Activated naive CD4-positive, alpha-beta T cell treated with Interleukin-2 at 50 U/mL for 16 hours (primary cell): ENCODE measurements at places on chromosomes 6 and 20.

DNA sequence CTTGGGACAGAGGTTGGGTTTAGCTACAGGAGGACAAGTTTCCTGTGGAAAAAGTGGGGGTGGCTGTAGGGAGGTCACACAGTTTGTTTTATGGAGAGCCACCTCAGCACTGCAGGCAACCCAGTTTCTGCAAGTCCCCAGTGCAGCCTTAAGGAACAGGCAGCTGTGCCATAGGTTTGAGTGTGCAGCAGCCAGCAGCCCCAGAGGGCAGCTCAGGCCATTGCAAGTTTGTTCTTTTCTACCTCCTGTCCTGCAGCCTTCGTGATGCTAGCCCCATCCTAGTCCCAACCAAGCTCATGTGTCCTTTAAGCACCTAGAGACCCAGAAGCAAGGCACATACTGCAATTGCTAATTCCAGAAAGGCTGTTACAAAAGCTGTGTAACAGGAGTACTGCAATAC, 58.8 kb downstream of the ZBTB9 start:
- DNase-seq, result no peak

- DNase-seq, result peak; percentile 23
These were observed 24.0 kb downstream of the HBS1L start for GRCh38 chr6:135030532-135031178.

- no peak for DNase-seq
These were observed 24.3 kb upstream of the MRPS10 start for GRCh38 chr6:42241915-42242314.

DNA sequence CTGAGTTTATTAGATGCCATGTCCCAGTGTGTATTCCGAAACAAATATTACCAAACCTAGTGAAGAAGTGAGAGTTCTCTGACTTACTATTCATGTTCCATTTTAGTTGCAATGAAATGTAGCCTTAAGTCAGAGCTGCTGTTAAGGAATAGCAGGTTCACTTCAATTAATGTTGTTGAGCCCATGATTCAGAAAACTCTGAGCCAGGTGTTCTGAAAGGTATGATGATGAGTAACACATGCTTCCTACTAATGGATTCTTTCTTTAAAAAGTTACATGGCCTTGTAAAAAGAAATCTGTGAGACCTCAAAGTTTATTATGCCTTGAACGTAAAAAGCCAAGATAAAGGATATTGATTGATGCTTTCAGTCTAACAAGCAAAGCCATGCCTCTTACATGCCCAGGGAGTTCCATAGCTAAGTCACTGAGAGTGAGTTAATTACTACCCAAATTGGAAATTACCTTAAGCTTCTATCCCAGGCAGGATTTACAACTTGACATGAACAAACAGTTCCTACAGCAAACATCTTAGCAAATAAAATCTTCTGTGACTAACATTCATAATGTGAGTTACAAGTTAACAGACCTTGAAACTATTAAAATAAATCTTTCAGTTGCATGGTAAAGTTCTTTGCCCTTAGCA, 122.9 kb downstream of the AKAP7 start:
- no peak for DNase-seq

DNA sequence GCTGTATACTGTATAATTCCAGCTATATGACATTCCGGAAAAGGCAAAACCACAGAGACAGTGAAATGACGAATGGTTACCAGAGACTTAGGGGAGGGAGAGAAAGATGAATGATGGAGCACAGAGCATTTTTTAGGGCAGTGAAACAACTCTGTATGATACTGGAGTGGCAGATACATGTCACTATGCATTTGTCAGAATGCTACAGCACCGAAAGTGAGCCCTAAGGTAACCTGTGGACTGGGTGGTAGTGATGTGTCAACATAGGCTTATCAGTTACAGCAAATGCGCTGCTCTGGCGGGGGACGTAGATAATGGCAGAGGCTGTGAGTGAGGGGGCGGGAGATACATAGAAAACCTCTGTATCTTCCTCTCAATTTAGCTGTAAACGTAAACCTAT, 201.3 kb upstream of the SSTR4 start:
- no peak for DNase-seq

- DNase-seq, result no peak
These were observed 13.9 kb downstream of the TMEM151B start for GRCh38 chr6:44284121-44284520.

DNA sequence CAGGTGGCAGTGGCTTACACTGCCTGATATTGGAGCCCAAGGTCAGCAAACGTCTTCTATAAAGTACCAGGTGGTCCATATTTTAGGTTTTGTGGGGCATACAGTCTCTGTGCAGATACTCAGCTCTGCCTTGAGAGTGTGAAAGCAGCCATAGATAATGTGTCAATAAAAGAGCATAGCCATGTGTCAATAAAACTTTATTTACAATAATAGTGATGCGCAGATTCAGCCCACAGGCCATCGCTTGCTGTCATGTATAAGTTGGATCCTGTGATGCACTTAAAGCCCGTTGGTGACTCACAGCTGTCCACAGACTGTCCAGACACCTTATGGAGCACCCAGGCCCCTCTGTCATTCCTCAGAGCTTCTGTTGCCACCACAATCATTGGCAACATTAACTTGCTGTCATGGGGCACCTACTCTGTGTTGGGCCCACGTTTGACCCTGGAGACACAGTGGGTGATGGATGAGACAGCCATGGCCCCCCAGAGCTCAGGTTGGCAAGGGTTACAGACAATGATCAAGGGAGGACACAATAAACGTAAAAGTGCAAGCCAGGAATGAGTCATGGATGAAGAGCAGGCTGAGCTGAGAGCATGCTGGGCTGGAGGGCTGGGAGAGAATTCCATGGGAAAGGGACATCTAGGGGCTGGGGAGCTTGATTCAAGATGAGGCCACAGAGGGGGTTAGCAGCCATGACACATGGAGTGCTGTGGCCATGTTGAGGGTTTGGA, 173.6 kb downstream of the TAF4 start:
- no peak for DNase-seq

GRCh38 chr6:160519133-160519532, 144.9 kb downstream of the LPA start:
- no peak for DNase-seq

GRCh38 chr6:32529697-32530430, at the start of gene HLA-DRB5:
TSS of gene HLA-DRB5 (minus strand) at chr6:32530287. CDS start at chr6:32530224, 63 bp downstream.
- DNase-seq, result no peak

DNA sequence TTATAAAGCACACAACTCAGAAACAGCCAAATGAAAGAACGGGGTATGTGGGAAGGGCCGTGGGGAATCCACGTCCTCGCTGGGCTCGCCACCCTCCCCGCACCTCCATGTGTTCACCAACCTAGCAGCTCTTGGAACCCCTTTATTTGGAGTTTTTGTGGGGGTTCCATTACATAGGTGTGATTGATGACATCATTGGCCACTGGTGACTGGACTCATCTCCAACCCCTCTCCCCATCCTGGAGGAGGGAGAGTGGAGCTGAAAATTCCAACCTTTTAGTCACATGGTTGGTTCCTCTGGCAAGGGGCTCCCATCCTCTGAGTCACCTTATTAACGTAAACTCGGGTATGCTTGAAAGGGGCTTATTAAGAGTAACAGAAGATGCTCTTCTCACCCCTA, 592.0 kb upstream of the FLRT3 start:
- DNase-seq, result no peak

- no peak for DNase-seq
These were observed 54.6 kb downstream of the GMPR start for GRCh38 chr6:16292942-16293341.

DNA sequence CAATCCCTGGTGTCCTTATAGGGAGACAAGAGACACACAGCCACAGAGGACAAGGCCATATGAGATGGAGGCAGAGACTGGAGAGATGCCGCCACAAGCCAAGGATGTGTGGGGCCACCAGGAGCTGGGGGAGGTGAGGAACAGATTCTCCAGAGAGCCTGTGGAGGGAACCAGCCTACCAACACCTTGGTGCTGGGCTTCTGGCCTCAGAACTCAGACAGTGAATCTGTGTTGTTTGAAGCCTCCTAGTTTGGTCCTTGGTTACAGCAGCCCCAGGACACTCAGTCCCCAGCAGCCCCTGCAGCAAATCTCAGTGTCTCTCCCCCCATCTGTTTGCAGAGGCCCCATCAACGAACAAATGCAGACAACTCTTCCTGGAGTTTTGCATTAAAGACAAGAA, 73.2 kb upstream of the BHLHE23 start:
- no peak for DNase-seq

GRCh38 chr6:105867277-105867676, 218.9 kb upstream of the PRDM1 start:
- DNase-seq, result no peak

GRCh38 chr6:16711546-16712254, 49.6 kb downstream of the ATXN1 start:
- DNase-seq, result peak; percentile 69

- no peak for DNase-seq
These were observed 79.6 kb upstream of the SIRPA start for GRCh38 chr20:1815502-1816085.

GRCh38 chr20:20295621-20296498, 72.0 kb upstream of the INSM1 start:
- DNase-seq, result no peak

DNA sequence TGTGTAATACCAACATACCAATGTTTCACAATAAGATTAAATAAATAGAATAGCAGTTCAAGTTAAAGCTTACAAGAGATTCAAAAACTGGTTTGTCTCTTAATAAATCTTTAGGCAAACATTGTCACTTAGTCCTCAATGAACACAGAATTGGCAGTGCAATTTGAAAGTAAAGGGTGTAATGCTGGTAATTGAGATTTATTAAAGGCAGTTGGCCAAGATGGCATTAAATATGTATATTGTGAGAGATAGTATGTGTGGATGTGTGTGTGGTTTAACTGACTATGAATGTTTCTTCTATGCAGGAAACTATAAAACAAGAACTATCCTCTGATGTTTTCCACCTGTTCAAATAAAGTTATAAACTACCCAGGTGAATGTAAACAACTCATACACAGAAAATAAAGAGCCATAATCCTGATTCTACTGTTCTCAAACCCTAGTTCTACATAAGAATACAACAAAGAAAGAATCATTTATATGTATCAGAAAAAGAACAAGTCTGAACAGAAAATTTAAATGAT, 267.9 kb upstream of the PTCHD4 start:
- no peak for DNase-seq

- no peak for DNase-seq
These were observed 242.5 kb downstream of the ZFAND3 start for GRCh38 chr6:38062066-38062465.

GRCh38 chr6:106102967-106103727, 17.0 kb downstream of the PRDM1 start:
- no peak for DNase-seq

GRCh38 chr20:11047559-11047958, 373.8 kb upstream of the JAG1 start:
- no peak for DNase-seq

DNA sequence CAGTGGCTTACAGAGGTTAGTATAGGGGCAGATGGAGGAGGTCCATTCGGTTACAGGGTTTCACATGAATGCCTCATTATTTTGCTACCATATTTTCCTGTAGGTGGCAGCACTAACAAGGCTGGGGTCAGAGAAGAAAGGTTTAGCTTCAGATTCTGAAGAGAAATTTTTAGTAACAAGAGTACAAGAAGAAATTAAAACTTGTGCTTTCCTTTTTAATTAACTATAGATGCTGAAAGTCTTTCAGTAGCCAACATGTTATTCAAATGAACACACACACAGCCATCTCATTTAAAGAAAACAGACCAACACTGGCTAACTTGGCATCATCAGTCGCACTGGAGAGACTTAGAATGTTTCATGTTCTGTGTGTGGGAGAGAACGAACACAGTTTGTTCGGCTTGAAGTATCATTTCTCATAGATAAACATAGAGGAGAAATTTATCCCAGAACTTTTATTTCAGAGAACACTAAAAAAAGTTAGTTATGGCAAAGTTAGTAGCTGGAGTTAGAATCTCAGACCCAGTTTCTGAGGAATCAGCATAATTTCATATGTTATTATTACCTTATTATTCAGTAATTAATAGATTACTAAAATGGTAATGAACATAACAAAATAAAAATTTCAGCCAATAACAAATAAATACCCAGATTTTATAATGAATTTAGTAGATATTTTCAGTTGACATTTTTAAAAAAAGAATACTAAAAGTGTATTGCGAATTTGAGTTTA, 314.0 kb upstream of the RSPO3 start:
- DNase-seq, result no peak

DNA sequence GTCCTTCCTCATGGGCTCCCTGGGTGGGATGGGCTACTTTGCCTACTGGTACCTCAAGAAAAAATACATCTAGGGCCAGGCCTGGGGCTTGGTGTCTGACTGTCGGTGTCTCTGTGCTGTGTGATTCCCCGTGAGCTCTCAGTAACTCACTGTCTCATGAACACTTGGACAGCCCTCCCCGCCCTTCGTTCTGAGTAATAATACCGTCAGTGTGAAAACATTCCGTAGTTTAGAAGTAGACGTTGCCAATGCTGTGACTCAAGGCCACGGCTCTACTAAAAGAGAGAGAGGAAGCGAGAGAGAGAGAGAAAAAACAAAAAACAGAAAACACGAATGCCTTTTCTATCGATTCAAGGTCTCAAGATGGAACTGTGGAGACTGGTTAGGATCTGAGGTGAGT, 31.8 kb downstream of the FITM2 start:
- DNase-seq, result no peak

GRCh38 chr6:96743496-96743895, 93.8 kb downstream of the GPR63 start:
- DNase-seq, result no peak

GRCh38 chr6:30681766-30682142, 4.7 kb downstream of the PPP1R18 start:
- no peak for DNase-seq

DNA sequence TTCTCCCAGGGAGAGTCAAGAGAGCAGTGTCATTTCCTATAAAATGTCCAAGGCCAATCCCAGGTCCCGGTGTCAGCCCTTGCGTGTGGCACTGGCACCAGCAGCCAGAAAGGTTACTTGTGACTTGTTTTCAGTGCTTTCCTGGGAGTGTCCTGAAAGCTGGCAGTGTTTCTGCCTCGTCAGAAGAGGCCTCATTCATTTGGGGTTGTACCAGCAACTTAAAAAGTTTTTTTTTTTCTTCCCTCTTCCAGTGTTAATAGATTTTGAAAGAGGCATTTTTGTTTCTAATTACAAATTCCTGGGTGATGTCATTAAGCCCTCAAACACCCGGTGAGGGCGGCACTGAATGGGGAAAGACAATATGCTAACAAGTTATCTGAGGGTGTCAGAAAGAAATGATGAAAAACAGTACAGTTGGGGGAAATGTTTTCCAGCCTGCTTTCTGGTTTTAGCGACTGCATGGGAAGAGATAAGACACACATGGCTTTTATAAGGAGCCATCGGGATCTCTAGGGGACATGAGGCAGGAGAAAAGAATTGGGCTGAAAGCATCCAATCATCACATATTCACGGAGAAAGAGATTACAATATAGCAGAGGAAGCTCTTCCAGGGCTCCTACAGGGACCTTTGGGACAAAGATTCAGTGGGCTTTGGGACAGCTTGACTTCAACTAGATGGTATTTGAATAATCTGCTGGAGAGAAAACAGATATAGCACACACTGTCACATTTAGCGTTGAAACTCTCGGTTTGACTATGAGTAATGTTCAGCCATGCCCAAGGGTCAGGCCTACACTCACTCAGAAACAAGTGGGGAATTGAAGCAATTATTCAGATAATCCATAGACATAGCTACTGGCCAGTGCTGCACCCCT, 153.0 kb downstream of the BCAS1 start:
- DNase-seq, result no peak
